ENCODE measurements at places on chromosomes 6 and 20.

- no peak for DNase-seq
Observed at GRCh38 chr6:156783958-156784357, 6.8 kb downstream of the ARID1B start.

DNA sequence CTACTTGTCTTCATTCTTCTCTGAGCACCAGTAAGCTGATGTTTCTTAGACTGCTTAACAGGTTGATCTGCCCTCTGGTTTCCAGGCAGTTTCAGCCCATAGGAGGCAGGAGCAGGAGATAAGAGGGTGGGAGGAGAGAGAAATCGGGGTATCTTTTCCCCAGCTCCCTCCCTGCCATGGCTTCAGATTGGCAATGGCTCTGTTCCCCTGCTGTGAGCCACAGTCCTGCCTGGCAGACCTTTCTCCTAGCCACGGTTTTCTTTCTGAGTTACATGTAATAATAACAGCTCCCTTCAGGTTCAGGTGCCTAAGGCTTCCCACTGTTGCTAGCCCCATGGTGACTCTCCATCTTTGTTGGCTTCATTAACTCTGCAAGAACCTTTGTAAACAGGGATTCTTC, 115.3 kb downstream of the CD83 start:
- no peak for DNase-seq

- no peak for DNase-seq
Observed at GRCh38 chr6:90249034-90249433, 47.6 kb downstream of the BACH2 start.

DNA sequence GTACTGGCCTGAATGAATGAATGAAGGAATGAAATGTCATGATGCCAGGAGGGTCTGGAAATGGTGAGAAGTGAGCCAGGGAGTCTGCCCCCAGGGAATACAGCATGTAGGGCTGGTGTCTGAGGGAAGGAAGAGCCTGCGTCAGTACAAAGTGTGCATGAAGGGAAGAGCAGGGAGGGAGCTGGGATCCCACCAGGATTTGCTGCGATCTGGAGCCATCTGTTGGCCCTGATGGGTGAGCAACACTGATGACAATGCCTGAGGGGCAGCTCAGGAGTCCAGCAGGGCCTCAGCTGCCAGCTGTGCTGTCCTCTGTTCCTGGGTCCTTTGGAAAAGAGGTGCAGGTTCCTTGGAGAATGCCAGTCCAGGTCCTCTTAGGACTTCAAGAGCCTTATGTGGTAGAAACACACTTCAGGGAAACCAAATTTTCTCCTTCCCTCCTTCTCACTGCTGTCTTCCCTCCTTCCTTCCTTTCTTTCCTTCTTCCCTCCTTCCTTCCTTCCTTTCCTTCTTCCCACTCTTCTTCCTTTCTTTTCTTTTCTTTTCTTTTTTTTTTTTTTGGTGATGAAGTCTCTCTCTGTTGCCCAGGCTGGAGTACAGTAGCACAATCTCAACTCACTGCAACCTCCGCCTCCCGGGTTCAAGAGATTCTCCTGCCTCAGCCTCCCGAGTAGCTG, 11.5 kb downstream of the BPI start:
- DNase-seq: no peak

DNA sequence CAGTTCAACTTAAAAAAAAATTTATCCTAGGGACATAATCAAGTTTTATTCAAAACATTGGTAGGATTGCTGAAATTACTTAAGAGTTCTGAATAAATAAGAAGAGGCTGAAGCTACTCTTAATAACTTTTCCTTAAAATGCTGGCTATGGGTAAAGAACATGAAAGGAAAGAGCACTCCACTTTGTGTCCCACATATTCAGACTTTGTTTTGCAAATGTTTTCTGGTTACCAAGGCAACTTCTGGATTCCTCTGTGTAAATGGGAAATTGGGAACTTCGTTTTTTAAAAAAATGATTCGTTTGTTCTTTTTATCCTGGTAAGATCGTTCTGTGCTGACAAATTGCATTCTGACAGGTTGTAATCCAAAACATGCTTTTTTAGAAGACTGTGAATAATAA, 115.0 kb downstream of the KIF6 start:
- DNase-seq: no peak

DNA sequence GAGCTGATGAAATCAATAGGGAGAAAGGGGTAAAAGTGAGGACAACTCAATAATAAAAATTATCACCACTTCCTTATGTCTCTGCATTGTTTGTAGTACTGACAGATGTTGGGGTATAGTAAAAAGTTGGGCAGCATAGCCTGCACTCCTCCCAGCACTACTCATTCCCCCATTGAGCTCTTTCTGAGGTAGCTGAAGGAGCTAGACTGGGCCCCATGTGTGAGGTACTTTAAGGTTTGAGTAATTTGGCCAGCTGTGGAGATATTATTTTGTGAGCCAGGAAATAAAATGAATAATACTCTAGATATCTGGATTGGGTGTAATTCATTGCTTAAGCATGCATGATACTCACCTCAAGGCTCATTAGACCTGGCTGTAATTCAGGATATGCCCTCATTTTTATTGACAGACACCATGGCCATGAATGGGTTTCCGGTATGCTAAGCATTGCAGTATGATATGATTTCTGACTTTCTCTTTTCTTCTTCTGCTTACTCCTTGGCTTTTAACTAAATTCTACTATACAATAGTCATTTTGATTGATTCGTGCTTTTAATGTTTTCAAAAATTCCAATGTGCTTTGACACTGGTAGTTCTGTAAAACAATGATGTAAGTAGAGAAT, 283.9 kb upstream of the RIMS1 start:
- no peak for DNase-seq

DNA sequence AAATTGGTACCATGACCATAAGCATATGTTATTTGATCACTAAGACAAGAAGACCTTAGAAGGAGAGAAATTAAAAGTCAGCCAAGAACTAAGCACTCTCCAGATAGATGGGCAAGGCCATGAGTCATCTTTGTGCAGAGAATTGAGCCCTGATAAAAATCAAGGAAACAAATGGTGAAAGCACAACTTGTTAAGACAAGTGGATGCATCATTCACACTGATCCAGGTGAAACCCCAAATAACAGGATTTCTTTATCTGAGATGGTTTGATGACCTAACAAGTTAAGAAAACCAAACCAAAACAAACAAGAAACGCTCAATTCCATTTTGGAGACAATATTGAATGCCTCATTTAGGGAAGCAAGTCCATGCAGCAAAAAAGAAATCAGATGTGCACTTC, 121.6 kb downstream of the ADAT2 start:
- DNase-seq: no peak

- DNase-seq: no peak
Observed at GRCh38 chr6:23826572-23826971, 299.4 kb upstream of the NRSN1 start.

Data from NCI-H1417 (cell line).